ENCODE measurements at places on chromosomes 6 and 20.

DNA sequence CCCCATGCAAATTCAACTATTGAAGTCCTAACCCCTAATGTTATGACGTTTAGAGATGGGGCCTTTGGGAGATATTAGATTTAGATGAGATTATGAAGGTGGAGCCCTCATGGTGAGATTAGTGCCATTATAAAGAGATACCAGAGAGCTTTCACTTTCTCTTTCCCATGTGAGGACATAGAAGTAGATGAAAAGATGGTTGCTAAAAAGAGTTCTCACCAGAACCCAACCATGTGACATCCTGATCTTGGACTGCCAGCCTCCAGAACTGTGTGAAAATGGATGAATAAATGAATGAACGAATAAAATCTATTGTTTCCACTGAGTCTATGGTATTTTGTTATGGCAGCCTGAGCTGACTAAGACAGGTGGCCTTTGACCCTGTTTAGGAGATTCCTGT, 50.6 kb upstream of the FBXO30 start:
- no peak for DNase-seq

GRCh38 chr6:89941031-89941762, 46.9 kb downstream of the GJA10 start:
- no peak for DNase-seq

- DNase-seq: no peak
Measured at GRCh38 chr6:35021004-35021403, 120.1 kb downstream of the TCP11 start.

- peak; percentile 55 for DNase-seq
Measured at GRCh38 chr20:63973636-63974401, 4.1 kb upstream of the ZNF512B start.

DNA sequence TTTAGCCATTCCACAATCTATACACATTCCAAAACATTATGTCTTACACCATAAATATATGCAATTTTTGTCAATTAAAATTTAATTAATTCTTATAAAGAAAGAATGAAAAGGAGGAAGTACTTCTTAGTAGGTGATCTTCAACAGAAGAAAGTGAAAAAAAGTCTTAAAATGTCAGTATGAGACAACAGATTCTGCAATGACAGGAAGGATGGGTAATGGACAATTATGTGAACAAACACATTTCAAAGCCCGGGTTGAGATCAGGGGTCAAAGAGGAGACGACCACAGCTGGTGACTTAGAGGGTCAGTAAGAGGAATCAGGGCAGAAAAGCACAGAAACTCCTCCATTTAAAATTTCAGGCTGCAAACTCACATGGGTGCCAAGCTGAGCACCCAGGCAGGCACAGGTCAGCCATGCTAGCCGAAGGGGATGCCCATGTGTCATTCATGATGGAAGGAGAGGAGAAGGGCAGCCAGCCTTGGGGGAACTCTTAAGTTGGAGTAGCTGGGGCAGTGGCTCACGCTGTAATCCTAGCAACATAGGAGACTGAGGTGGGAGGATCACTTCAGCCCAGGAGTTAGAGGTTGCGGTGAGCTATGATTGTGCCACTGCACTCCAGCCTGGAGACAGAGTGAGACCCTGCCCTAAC, 11.0 kb downstream of the VSX1 start:
- DNase-seq: no peak

GRCh38 chr6:135493218-135493961, 4.2 kb downstream of the AHI1 start:
- no peak for DNase-seq

DNA sequence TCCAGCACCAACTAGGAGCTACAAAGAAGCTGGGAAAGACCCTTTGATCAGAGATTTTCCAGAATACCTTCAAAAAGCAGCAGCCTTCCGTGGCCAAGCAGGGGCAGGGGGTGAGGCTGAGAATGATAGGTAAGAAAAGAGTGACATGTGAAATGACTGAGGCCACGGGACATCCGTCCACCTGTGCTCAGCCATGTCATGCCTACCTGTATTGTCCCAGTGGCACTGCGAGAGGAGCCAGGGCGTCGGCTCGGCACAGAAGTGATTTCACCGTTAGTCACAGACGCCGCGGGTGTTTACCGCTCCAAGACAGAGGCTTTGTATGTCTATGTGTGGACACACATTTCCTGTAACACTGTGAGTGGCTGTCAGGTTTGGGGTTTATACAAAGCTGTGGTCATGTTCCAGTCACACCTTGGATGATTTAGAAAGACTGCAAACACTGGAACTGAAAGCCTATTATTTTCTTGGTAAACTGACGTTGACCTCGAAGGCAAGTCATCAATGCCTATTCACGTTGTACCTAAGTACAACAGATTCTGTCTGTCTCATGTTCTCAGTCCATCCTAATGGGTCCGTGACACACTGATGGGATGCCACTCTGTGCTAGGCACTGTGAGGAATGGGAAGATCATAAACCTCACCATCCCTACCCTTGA, 32.1 kb upstream of the JAG1 start:
- no peak for DNase-seq

GRCh38 chr20:13286052-13286451, 65.0 kb downstream of the ISM1 start:
- no peak for DNase-seq

DNA sequence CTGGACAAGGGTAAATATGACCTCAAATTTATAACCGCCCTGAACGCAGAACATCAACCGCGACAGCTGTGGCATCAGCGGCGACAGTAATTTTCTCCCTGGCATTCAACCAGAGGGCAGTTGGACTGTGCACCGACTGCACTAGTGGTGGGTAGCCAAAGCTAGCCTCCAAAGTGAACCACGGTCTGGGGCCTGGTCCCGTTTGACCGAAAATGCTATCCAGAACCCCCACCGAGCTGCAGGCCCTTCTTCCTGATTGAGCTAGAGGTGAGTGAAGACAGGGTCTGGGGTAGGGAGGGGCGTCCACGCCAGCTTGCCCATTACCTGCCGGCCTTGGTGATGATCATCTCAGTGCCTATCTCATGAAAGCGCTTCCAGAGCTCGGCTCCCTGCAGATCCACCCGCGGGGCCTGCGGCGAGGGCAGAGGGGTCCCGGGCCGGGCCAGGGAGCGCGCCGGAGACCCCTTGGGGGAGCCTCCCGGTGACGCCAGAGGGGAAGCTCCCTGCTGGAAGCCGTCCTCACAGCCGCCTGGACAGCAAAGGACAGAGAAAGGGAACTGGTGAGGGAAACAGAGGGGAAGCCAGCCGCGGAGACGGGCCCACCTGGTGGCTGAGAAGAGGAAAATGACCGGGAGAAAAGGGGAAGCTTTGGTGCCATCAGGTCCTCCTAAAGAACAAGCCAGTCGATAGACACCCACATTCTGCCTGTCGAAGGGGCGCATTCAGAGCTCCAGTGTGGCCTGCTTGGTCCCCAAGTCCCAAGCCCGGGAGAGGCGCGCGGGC, 2.0 kb downstream of the TBX18 start:
- no peak for DNase-seq

- no peak for DNase-seq
Measured at GRCh38 chr6:151443911-151444621, 7.9 kb downstream of the RMND1 start.

DNA sequence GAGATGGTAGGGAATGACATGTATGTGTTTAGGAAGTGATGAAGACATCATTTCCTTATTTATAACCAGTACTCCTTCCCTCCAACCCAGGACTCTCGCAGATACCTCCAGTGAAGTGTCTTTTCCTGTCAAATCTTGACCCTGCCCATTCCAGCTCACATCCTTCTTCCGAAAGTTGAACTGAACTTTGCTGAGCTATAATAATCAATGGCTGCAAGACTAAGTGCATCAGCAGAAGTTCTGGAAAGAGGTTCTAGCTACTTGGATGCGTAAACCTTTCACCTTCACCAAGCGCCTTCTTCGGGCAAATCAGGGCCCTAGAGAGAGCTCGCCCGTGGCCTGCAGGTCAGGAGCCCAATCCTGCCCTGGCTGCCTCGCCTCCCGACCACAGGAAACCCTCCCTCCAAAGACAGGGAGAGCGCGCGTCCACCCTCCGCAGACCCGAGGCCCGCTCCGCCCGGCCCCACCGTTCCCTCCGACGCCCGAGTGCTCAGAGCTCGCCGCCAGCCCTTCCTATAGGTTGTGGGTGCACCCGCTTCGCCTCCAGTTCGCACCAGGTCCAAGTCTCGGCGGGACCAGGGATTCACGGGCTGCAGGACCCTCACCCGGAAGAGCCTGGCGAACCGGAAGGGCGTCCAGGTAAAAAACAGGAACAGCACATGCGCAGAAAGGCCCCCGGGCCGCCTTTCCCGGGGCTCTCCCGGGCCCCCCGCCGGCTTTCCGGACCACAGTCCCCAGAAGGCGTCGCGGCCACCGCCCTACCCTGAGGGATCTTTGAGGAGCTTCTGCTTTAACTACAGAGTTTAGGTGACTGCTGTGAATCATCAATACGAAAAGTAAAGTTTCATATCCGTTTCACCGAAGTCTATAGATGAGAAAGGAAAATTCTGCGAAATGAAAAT, at the start of gene ZNF334:
Gene ZNF334 (minus strand): TSS at position 617 of the 902 bp plus-strand sequence. CDS start 1,457 bp downstream, outside the sequence.
- no peak for DNase-seq

- no peak for DNase-seq
Measured at GRCh38 chr6:72374172-72374571, 247.7 kb upstream of the KCNQ5 start.

DNA sequence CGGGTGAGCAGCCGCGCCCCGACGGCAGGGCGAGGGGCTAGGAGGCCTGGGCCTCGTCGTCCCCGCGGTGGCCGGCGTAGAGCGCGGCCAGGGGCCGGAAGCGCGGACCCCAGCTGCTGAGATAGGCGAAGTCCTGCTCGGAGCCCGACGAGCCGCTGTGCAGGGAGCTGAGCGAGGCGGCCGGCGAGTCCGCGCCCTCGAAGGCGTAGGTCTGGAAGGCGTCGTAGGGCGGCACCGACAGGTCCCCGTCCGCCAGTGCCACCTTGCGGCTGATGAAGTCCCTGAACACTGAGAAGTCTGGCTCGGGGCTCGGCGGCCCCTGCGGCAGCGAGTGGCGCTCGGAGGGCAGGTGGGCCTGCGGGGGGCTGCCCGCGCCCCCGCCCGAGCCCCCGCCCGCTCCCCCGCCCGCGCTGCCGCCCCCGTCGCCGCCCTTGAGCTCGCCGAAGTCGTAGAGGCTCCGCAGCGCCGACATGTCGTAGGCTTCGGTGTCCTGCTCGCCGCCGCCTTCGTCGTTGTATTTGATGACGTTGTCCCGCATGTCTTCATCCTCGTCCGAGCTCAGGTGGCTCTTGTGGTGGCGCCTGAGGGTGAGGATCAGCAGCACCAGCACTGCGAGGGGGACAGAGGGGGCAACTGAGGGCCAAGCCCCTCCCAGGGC, 56.5 kb downstream of the CD40 start:
- no peak for DNase-seq

- DNase-seq: no peak
Measured at GRCh38 chr6:53179961-53180651, 31.5 kb upstream of the GCM1 start.

GRCh38 chr6:137900815-137901214, 33.8 kb downstream of the TNFAIP3 start:
- DNase-seq: no peak

- no peak for DNase-seq
Measured at GRCh38 chr20:14117768-14118167, 122.5 kb downstream of the MACROD2 start.

- no peak for DNase-seq
Measured at GRCh38 chr6:118400582-118400981, 147.5 kb upstream of the PLN start.

DNA sequence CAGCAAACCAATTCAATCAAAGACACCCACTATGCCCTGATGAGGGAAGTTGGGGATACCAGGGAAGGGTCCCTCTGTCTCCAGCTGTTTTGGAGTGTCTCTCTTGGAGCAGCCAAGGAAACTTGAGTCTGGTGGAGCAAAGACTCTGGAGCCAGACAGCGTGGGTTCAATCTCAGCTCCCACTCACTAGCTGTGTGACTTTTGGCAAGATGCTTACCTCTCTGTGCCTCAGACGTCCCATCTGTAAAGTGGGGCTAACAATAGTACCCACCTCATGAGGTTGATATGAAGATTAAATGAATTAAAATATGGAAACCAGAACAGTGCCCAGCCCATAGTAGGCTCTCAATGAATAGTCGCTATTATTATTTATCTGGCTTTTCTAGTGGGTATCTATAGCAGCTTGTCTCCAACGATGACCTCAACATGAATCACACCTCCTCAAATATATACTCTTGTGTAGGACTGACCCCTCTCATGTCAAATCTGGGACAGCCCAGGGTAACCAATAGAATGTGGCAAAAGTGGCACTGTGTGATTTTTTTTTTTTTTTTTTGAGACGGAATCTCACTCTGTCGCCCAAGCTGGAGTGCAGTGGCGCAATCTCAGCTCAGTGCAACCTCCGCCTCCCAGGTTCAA, 99.2 kb upstream of the FOXP4 start:
- DNase-seq: no peak

GRCh38 chr6:147459780-147460179, 48.7 kb upstream of the SAMD5 start:
- DNase-seq: no peak

- DNase-seq: no peak
Measured at GRCh38 chr6:33694401-33694931, 17.0 kb downstream of the UQCC2 start.

- DNase-seq: peak; percentile 98
Measured at GRCh38 chr6:119541132-119541905, 191.8 kb upstream of the MAN1A1 start.

DNA sequence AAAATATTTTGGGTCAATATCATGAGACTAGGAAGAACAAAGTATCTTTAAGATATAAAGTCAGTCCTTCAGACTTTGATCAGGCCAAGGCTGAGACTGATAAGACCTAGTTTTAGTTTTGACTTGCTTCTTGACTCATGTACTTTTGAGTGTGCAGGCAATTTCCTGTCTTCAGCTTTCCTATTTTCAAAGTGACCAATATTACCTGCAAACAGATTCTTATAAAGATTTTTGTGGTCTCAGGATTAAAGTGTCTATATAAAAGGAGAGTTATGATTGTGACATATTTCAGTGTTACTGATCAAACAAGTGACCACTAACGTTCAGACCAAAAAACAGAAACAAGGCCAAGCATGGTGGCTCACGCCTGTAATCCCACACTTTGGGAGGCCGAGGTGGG, 36.0 kb upstream of the AKIRIN2 start:
- no peak for DNase-seq

GRCh38 chr20:46021361-46022359, 7.4 kb upstream of the SLC12A5 start:
- no peak for DNase-seq

GRCh38 chr20:14062786-14063185, 67.5 kb downstream of the MACROD2 start:
- DNase-seq: no peak

DNA sequence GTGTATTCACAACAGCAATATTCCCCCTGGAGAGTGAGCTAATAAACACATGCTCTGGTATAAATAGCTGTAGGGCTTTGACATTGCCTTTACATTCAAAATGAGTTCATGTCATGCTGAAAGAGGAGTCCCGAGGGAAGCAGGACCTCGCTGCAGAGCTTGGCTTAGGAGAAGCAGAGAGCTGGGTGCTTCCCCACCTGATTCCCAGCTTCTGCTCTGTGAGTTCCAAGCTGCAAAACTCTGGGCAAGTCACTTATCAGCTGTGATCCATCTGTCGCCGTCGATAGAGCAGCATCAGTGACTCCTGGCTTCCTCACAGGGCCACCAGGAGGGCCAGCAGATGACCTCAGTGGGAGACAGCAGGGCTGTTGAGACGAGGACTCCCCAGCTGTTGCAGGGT, 241.8 kb downstream of the ANKRD60 start:
- DNase-seq: no peak

GRCh38 chr6:36444470-36444869, 1.7 kb downstream of the KCTD20 start:
- DNase-seq: no peak

Measured in AG04450 (cell line).